ENCODE measurements at places on chromosomes 6 and 20. TPM values are rescaled to one million over a fixed set of nuclear protein-coding genes. Genes with fewer than 3 reads are reported as not detected.

The SCUBE3 gene
- total RNA-seq: 29.5 TPM

The SLC13A3 gene
- not detected for total RNA-seq

The FBXL4 gene
- 9.4 TPM for total RNA-seq

The SYNDIG1 gene
- total RNA-seq: 13.7 TPM
